ENCODE measurements at places on chromosomes 7 and 10.

DNA sequence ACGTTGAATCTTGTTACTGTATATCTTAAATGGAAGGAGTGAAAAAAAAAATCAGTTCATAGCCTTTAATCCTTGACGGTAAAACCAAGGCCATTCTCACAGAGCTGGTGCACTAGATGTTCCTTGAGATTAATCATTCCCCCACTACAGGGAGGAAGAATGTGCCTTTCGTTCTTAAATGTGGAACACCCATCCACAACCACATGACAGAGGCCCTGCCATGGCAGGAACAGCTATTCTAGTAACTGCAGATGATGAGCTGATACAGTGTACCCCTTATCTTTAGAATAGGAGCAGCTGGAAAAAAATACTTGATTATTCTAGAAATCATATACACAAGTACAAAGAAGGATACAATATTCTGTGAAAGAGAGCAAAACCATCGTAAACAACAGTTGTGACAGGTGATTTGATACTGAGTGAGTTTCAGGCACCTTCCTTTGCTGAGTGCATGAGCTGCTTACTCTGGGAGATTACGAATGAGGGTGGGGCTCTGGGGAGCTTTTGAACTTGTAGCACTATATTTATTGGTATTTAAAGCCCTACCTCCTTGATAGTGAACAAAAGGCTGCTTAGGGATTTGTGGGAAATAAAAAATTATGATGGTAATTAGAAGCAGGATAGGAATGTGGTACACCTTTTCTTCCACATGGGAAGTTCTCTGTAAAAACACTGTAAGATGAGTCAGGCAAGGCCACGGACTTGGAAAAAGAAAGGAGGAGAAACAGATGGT, 244.4 kb upstream of the SLC26A5 start:
- no peak for DNase-seq

GRCh38 chr10:122245136-122245535, 26.0 kb upstream of the BTBD16 start:
- DNase-seq: no peak

DNA sequence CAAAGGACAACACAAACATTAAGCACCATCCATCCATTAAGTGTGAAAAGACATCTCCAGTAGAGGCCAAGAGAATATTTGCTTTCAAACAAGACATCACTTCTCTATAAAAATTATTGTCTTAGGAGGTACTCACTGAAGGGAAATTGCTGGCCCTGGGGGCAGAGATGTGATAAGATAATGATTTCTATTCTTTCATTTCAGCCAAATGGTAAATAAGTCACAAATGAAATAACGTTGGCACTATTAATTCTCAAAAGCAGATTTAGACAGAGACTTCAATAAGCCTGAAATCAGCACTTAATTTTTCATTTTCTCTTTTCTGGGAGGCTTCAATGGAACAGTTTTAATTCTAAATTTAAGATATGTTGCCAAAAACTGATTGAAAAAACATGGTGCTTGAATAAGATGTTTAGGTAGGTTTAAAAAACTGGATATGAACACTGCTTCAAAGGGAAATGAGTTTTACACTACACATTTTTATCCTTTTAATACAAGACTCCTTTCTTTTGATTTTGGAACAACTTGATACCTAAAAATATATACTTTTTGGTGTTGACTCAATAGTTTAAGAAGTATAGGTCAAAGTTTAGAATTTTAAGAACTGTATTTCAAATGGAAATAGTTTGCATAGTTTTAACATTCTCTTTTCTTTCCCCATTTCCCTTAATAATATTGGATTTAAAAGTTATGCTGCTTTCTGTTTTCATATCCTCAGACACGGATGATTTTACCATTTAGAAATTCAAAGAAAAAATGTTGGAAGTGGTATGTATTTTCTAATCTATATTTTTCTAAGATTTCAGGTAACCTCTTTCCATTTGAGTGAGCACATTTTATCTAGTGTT, 204.0 kb downstream of the AHR start:
- no peak for DNase-seq

DNA sequence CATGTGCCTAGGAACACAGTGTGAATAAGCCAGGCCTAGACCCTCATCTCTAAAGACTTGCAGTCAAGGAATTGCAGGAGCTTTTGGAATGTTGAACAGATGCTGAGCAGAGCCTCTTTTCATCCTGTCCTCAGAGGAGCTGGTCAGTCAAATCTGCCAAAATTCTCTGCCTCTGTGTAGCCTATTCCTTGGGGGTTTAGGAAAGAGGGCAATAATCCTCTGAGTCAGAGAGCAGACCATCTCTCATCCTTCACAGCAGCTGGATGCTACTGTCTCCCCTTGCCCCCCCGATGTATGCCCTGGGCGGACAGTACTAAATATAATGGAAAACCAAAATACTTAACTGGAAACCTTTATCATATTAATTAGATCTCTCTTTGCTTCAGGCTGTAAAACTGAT, 52.6 kb downstream of the BICC1 start:
- no peak for DNase-seq

GRCh38 chr7:15015545-15016314, 113.2 kb upstream of the DGKB start:
- DNase-seq: peak; percentile 76

DNA sequence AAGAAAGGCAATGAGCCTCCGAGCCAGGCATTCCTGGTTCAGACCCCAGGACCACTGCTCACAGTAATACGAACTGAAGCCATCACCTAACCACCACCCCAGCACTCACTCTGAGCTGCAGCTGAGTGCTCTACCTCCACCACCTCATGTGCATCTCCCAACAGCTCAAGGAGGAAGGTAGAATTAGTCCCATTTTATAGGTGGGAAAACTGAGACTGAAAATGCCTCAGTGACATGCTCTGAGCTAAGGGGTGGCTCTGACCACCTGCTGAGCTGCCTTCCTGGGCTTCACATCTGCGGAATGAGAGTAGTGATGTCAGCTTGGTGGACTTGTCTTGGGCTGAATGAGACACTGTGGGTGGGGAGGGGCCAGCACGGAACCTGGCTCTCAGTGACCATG, 159.7 kb upstream of the UNC5B start:
- DNase-seq: no peak

- no peak for DNase-seq
Measured at GRCh38 chr10:123297175-123297574, 143.0 kb downstream of the BUB3 start.

- DNase-seq: no peak
Measured at GRCh38 chr10:45439365-45439764, 65.3 kb downstream of the ALOX5 start.

GRCh38 chr10:131654471-131655087, 246.2 kb upstream of the PPP2R2D start:
- no peak for DNase-seq

DNA sequence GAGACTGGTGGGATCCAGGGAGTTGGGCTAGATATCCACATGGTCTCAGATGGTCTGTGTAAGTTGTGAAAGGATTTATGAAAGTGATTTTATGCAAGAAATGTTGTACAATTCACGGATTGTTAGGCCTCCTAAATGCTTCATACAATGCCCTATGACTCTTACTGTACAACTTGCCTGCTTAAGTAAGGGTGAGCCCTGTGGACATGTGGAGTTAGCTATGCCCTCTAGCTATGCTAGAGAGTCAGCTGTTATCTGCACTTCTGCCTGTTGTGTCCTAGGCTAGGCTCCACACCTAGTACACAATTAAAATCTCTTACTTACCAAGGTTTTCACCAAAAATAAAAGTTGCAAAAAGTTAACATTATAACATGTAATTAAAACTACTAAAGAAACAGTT, 1.7 kb upstream of the CFAP43 start:
- DNase-seq: no peak

- no peak for DNase-seq
Measured at GRCh38 chr10:73648975-73649829, 6.6 kb downstream of the SYNPO2L start.

- no peak for DNase-seq
Measured at GRCh38 chr7:93194386-93194785, 31.9 kb downstream of the HEPACAM2 start.

DNA sequence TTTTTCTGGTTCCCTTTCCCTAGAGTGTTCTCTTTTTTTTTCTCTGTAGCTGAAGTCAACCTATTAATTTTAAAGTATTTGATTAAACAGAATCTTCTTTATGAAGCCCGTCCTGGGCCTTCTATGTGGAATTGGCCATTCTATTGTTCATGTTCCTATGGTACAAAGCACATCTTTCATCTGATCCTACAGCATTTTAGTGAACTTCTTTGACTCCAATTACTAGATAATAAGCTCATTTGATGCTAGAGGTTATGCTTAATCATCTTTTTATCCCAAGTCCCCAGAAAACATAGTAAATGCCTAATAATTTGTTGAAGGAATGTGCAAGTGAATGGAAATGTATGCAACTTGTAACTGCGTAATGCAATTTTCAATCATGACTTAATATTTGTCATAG, 472.0 kb upstream of the KLF6 start:
- no peak for DNase-seq

- peak; percentile 54 for DNase-seq
Measured at GRCh38 chr7:1758028-1758858, 88.2 kb downstream of the ELFN1 start.

- DNase-seq: no peak
Measured at GRCh38 chr7:1004018-1004852, 21.3 kb downstream of the CYP2W1 start.

- no peak for DNase-seq
Measured at GRCh38 chr10:62096256-62096933, 172.2 kb downstream of the RTKN2 start.

DNA sequence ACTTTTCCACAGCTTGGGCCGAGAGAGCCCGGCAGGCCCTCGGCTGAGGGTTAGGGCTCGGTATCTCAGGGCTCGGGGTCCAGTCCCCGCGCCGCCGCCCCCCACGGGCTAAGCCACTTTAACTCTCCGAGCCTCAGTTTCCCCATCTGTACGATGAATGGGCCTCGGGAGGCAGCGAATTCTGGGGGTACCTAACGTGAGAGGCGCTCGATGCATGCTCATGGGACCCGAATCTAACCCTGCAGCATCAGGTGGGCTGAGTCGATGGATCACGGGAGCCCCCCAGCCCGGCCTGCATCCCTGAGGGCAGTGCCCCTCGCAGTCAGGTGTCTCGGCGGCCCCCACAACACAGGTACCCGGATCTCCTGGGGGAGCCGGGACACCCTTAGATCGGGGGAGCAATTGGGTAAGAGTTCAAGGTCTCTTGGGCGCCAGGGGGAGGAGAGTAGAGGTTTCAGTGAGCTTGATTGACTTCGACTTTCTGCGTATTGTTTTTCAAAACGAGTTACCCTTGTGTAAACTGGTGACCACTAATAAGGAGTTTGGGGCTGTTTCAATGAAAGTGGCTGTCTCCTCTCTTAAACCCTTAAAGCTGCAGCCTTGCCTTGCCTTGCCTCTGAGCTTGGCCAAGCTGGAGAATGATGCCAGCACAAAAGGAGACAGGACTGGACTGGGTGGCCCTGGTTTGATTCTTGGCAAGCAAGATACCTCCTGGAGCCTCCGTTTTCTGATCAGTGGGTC, 631 bp downstream of the POR start:
- DNase-seq: no peak

- no peak for DNase-seq
Measured at GRCh38 chr10:58590152-58590840, 77.6 kb downstream of the BICC1 start.

- DNase-seq: no peak
Measured at GRCh38 chr10:75487755-75488125, 56.3 kb downstream of the LRMDA start.

GRCh38 chr10:34432589-34432988, 382.5 kb downstream of the PARD3 start:
- no peak for DNase-seq

GRCh38 chr7:87159538-87159937, 7.3 kb downstream of the DMTF1 start:
- no peak for DNase-seq

GRCh38 chr7:71612911-71613310, 481.0 kb downstream of the GALNT17 start:
- peak; percentile 81 for DNase-seq

- no peak for DNase-seq
Measured at GRCh38 chr10:71124921-71125748, 87.2 kb upstream of the UNC5B start.

DNA sequence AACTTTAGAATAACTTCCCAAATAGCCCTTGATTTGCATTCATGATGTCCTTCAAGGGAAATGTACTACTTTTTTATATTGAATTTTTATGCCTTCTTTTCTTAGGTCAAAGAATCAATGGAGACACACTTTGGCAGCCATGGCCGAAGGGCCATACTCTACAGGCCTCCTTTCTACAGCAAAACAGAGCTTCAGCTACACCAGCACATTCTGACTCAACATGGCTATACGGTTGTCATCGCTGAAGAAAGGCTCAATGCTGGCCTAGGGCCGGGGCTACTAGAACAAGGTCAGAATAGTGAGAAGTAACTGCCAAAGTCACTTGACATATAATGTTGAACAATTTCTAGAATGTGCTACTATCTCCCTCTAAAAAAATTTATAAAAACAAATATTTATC, 27.0 kb downstream of the CPED1 start:
- no peak for DNase-seq

DNA sequence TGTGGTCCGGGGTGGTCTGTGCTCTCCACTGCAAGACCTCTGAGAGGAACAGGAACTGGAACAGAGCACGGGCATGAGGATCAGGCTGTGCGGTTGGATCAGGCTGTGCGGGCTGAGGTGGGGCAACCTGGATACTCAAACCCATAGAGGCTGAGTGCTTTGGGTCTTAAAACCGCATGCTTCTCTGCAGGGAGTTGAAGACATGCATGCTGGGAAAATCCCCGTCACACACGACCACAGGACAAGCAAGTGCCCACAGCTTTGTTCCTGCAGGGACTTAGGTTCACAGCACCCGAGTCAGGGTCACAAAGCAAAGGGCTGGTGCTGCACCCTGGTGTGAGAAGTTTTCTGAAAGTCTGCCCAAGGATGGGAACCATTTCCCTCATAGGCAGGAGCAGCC, 221.2 kb downstream of the ZMYND11 start:
- DNase-seq: no peak

- no peak for DNase-seq
Measured at GRCh38 chr7:158273138-158273651, 314.4 kb downstream of the PTPRN2 start.

DNA sequence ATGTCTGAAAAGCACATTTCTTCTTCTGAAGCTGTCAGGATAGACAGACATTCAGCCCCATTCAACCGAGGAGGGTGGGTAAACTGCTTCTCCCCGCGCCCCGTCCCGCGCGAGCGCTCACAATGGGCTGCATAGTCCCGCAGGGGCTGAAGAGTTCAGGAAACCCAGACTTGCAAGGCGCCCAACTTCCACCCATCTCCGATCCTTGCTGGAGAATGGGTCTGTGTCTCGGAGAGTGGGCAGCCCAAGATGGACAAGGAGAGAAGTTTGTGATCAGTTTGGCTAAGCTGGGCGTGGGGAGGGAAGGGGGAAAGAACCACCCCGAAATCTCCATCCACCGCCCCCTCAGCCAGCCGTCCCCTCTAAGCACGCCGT, 686 bp downstream of the AASS start:
- no peak for DNase-seq
